ENCODE measurements at places on chromosomes 3 and 15.

- peak; percentile 70 for DNase-seq
These were observed at the start of gene P2RY1 for GRCh38 chr3:152834776-152835600. TSS of gene P2RY1 (plus strand) at chr3:152835131. CDS start at chr3:152835783, 652 bp downstream.

- DNase-seq: no peak
These were observed 45.4 kb downstream of the HEG1 start for GRCh38 chr3:125010393-125010792.

GRCh38 chr3:159732172-159733111 is 256.2 kb upstream of the IL12A start:
- peak; percentile 91 for DNase-seq

GRCh38 chr3:117736846-117737245 is 1027.3 kb downstream of the TUSC7 start:
- DNase-seq: peak; percentile 43
